Forelimb muscle (tissue), 1 donor: ENCODE measurements at places on chromosomes 5 and 9.

DNA sequence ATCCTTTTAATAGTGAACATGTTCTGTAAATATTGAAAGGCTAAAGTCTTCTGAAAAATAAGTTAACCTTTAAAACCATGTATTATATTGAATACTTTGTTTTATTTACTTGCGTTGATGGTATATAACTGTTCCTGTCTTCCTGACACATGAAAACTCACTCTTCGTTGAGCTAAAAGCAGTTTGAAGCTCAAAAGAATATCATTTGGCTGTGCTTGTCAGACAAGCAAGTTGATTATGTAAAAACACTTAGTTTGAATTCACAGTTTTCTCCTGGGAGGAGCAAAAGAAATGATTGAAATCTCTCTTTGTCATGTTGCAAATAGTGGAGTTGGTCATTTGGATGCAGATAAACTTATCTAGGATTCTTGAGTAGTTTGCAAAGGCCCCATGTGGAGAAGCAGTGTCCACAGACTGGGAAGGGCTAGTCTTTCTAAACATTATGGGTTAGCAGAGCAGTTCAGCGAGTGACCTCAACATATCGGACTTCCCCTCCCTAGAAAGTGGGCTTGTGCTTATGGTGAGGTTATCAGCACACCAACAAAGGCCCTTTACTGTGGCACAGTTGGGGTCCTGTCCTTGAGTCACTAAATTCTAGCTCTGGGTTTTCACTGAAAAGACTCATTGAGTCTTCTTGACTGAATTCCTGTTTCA lies 290.4 kb downstream of the CSNK1G3 start:
- DNase-seq = no peak

- peak; percentile 31 for DNase-seq
These were observed 336.7 kb downstream of the FAM170A start for GRCh38 chr5:119966028-119966427.

DNA sequence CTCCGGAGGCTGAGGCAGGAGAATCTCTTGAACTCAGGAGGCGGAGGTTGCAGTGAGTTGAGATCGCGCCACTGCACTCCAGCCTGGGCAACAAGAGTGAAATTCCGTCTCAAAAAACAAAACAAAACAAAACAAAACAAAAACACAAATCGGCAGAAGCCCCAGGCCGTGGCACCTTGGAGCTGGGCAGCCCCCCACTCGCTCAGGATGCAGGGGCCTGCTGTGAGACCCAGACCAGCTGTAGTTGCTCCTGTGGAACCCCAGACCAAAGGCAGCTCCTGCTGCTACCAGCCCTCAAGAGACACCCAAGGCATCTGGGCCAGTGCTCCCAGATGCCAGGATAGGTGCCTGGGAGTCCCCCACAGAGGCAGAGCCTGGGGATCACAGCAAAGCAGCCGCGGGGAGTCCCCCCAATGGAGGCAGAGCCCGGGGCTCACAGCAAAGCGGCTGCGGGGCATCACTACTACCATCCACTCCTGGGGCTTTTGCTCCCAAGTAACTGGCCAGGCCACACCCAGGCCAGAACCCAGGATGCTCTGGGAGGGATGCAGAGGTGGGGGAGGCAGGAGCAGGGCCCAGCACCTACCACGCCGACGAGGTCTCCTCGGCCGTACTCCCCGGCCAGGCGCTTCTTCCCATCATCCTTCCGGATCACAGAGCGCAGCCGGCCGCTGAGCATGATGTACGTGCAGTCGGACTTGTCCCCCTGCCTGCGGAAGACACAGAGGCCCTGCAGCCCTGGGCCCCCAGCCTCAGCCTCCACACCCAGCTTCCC lies 37.7 kb upstream of the NSMF start:
- no peak for DNase-seq

DNA sequence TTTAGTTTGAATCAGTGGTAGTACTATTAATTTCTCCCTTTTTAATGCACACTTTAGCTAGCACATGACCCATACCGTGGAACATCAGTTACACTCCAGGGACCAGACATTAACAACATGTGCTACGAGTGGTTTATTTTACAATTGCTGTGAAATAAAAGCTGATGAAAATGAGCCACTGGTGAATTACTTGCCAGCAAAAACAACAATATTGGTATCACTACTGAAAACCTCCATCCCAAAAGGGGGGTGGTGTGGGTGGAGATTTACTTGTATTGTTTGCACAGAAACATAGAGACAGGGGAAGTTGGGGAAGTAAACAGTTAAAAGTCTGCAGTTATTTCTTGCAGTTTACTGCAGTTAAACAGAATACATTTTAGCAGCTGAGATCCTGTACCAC lies 369.6 kb upstream of the GRAMD2B start:
- no peak for DNase-seq

DNA sequence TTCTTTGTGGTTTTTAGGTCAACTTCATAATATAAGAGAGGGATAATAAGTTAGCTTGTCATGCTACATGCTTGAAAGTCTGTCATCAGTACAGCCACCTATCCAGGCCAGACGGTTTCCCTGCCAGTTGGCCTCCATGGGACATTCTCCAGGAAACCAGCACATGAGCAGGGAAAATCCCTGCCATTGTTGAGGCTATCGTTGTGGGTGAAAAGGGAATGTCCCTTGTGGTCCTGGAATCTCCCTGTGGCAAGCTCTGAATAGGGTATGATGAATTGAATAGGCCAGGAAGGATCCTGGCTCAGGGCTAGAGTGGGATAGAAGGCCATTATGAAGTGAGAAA lies 12.3 kb downstream of the F2RL1 start:
- no peak for DNase-seq

DNA sequence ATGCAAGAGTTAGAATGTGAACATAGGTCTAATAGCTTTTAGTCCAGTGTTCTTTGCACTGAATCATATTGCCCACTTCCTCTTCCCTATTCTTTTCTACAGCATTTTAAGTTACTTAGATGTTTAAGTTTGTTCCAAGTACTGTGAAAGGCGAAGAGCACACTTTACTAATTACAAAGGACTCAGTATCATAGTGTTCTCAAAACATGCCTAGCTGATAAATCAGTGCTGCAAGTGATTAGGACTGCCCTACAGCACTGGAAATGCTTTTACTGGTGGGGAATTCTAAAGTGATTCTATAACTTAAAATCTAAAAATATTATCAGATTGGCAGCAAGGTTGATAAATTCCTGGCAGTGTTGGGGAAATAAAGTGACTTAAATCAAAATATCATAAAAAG lies 177.9 kb upstream of the KCNN2 start:
- no peak for DNase-seq

- no peak for DNase-seq
These were observed 76.0 kb upstream of the FSTL4 start for GRCh38 chr5:133688391-133688790.

DNA sequence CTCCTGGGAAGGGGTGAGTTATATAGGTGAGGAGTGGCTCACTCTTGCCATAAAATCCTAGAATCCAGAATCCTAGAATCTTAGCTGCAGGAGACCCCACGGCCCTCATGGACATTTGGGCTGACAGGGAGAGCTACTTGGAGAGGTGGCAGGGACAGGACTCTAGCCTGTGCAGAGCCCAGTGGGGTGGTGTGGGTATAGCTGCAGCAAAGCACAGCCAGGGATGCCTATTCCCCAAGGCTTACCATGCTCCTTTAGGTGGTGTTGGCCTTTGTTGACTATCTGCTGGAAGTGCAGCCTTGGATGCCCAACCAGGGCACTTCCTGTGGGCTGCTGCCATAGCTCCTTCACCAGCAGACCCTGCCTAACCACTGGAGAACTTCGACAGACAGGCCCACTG lies 70.0 kb upstream of the PTPN3 start:
- DNase-seq = no peak

GRCh38 chr5:94830520-94830919 lies 212.1 kb downstream of the SLF1 start:
- no peak for DNase-seq

DNA sequence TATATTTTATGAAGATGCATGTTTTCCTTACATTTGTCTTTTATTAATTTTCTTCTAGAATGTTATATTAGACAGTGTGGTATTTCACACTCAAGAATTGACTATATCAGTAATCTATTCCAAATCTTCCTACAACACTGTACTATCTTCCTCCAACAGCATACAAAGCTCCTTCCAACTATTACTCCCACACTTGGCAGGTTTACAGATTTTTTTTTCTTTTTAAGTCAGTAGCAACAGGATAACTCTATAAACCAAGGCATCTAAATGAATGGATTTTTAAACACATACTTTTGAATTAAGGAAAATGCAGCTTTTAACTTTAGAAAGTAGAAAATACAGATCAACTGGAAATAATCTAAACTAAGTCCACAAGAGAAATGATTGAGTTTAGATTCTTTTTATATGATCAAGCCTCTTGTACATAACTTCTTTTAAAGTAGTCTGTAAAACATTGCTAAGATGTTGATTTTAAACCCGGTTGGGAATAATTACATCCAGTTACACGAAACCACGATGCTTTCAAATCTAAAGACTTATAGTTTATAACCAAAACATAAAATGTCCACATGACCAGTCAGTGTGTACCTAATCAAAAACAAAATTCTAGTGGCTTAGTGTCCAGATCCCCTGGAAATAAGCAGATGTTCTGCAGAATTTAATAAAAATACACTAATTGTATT lies 281.6 kb downstream of the ADAMTS6 start:
- DNase-seq = peak; percentile 31

DNA sequence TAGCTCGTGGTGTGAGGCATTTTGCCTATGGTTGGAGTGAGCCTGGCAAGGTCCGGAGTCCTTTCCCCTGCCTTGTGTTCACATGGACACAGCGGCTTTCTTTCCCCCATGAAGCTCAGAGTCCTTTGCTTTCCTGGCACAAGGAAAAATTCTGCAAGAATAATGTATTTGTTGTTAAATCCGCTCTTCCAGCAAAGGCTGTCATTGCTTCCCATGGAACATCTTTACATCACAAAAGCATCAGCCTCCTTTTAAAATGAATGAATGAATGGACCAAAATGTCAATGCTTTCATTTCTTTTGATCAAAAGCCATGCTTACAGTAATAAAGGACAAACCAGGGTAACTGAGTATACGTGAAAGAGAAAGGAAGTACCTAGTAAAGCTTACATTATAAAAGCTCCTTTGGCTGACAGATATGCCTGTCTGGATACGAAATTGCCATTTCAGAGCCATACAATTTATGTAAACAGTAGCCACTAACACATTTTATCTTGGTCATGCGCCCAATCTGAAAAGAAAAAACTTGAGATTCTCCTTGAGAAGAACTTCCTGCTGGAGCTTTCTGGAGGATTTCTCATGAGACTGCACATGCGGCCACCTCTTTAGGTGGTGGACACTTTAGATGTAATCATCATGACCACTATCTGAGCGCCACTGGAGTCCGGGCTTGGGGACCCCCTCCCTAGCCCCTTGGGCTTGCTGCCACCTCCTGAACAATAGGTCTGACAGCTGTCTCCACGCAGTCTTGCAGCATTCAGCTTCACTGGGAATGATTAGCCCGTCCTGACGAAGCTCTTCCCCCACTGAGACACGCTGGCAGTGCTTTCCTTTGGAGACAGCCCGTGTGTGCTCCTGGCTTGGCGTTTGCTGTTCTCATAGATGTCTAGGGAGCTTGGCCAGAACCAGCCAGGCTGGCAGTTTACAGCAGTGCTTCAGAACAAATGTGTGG lies 355.9 kb downstream of the ADAMTS6 start:
- DNase-seq = no peak

GRCh38 chr9:34809504-34810186 lies 99.7 kb upstream of the CCL21 start:
- no peak for DNase-seq

DNA sequence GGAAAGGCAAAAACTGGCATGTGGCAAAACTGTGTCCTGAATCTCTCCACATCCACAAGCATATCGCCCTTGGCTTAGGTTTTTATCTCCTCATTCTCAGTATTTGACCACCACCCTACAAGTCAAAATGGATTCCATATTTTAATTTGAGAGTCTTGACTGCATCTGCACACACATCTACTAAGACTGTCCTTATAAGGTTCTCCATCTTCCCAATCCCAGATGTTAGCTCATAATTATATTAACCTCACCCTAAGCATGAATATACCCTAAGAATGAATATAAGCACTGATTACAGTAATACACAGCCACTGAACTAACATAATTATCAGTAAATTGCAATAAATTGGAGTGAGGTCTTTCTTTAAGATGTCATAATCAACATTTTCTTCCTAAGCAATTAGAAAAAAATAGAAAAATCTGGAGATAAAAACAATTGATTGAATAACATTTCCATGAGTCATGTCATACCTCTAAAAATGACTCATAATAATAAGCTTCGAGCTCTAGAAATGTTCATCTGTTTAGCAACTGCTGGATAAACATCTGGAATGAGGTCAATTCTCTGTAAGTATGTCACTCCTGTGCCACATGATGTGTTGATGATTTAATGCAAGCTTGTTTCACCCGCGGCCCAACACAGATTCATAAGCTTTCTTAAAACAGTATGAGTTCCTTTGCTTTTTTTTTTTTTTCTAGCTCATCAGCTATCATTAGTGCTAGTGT lies 39.9 kb upstream of the PAM start:
- no peak for DNase-seq

- DNase-seq = no peak
These were observed 131.1 kb downstream of the FOXD1 start for GRCh38 chr5:73317523-73317922.

DNA sequence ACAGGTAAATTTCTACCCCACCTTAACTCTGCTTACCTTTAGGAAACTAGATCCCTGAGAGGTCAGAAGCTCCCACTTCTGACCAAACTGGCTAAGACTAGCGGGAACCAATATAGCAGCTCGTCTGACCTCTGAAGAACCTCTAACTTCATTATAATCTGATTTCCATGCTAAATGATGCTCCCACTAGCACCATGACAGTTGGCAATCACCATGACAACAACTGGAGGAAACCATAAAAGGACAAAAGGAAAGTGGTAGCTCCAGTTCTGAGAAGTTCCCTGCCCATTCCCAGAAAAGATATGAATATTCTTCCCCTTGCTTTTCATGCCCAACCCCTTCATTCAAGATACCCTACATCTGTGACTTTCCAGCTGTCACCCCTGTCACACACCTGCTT lies 483.3 kb downstream of the CTNND2 start:
- DNase-seq = no peak

DNA sequence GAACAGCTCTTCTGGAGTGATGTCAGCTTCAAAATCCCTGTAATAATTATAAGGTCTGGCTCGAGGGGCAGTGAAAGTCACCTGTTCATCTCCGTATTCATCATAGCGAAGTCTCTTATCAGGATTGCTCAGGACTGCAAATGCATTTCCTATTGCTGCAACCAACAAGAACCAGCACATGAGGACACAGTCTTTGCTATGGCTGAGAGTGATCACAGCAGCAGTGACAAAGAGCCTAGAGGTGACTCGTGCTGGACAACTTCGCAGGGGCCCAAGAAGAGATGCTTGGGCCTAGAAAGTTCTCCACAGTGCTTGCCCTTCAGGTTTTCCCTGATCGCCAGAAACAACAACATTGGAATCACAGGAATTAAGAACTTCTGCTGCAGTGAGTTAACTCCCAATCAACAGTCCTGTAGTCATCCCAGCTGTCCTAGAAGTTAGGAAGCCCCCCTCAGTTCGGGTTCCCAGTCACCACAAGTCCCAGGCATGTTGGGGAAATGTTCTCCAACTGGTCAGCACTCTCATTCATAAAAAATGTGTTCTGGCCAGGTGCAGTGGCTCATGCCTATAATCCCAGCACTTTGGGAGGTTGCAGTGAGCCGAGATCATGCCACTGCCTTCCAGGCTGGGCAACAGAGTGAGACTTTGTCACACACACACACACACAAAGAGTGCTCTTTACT lies 13.0 kb downstream of the DNAJC18 start:
- DNase-seq = no peak
